ENCODE measurements at places on chromosomes 6 and 20.

DNA sequence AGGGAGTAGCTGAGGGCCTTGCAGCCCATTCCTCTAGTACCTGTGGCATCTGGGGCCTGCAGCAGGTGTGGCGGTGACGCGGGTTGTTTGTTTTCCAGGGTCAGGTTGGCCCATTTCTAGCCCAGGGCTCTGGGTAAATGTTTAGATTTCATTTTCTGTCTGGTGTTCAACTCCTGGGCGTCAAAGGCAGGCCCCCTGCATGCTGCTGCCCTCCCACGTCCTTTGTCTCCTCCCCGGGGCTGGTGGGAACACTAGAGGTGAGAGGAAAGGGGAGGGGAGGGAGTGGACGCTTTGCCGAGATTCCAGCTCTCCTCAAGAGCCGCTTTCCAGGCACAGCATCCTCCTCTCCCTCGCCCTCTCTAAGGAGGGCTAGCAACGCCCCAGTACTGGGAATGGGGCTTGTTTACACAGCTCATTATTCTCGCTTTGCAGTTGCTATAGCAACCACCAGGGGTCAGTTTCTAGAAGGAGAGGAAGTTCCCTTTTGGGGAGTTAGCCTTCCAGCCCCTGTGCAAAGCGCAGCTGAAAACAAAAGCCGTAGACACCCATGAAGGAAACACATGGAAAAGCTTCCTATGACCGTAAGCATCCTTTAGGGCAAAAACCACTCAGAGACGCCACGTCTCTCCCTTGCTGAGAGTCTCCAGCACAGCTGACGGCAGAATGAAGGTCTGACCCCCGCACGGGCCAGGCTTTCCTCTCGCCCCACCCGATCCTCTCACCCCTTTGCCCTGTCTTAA, 170.6 kb downstream of the LY86 start:
- DNase-seq: no peak

DNA sequence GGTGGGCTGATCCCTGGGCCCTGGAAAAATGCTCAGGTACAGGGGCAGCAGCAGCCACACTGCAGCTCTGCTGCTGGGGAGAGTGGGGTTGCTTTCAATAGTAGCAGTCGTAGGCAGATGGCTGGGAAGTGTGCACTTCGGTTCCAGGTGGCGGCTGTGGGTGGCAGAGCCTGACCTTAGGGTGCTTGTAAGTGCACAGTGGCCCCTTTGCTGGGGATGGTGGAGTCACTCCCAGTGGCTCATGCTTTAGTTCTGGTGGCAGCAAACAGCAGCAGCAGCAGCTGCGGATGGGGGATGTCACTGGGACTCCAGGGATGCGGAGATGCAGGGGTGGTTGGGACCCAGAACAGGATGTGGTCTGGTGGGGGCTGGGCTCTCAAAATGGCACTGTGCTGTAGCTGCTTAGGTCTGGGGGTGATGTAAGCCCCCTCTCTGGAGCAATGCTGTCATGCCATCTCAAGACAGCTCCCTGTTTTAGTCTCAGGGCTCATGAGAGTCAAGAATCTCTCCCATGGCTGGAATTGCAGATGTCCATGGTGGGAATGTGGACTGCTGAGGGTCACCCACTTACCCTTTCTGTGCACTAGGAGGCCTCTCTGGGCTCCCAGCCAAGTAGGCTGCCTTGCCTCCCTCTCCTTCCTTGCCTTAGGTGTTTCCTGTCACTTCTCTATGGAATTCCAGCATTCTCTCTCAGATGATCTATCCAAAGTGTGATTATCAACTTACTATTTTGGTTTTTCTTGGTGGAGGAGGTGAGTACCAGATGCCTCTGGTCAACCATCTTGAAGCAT, 146.7 kb upstream of the SLC22A23 start:
- DNase-seq: no peak

GRCh38 chr20:18692447-18692846, 104.6 kb downstream of the DTD1 start:
- no peak for DNase-seq

DNA sequence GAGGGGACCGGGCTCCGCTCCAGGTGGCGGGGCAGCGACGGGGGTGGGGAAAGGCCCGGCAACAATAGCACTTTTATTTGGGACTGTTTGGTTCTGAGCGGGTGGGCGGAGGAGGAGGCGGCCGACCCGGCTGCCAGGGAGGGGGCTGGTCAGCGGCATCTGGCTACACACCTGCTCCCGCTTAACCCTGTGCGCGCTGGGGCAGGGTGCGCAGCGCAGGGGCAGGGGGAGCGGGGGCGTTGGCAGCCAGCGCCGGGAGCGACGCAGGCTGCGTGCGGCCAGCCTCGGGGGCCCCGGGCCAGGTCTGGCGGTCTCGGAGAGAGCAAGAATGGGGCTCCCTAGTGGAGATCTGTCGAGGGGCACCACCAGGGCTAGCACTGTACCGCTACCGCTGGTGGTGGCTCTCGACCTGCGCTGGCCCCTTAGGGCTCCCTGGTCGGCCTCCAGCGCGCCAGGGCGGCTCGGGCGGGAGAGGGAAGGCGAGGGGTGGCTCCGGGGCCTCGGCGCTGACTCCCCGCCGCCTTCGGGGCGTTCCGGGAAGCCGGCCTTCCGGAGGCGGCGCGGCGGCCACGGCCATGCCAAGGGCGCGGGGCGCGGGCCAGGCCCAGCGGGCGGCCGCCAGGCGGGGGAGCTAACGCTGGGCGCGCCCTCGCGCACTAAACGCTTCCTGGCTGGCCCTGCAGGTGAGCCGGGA, 92.4 kb downstream of the NCR2 start:
- DNase-seq: peak; percentile 22

DNA sequence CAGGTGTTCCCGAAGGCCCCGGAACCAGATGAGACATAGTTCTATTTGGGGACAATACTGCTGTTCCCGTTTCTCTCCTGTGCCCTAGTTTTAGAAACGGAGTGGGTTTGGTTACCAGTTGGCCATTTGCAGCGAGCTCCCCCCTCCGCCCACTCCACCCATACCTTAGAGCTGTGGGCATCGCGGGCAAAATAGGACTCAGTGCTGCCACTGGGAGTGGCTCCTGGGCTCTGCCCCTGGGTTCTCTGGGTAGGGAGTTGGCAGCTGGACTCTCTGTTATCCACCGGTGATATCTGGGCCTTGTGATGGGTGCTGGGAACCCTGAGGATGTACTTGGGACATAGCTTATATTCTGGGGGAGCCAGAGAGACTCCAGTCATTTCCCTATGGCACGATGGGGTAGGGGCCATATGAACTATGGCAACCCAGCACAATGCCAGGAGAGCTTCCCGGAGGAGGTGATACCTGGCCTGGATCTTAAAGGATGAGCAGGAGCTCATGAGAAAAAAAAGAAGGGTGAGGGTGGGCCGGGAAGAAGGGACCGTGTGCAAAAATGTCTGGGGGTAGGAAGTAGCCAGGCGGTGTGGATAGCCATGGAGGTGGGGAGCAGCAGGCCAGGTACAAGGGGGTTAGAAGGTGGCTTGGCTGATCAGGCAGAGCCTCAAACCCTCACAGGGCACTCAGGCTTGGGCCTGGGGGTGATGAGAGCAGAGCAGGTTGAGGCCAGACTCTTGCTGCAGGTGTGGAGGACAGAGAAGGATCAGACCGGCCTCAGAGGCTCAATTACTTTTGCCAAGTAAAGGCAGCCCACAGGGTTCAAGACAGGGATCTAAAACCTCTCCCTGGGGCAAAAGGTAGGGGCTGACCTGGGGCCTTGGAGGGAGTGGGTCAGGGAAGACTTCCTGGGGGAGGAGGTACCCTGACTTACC, 9.6 kb downstream of the SRC start:
- no peak for DNase-seq

DNA sequence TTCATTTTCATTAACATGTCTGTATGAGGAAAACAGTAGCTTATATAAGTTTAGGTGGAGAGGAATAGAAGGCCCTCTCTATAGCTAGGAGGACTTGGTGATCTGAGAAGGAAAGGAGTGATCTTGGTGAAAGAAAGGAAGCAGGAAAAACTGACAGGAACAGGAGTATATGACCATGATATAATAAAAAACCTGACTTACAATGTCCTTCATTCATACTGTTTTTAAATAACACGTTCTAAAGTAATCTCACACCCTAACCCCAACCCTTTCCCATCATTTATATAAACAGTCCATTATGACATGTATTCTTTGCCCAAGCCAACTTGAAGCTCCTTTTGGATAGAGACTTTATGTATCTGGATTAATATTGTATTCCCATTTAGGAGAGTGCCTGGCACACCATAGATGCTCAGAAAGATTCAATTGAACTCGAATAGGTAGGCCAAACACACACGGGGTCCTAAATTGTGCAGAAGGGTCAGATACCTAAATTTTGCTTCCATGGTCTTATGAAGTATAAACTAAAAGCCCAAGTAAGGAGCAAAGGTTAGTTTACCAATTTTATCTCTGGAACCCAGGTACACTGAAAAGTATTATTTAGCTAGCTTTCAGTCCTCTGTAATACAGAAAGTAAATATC, 75.9 kb downstream of the OR2B2 start:
- DNase-seq: no peak

DNA sequence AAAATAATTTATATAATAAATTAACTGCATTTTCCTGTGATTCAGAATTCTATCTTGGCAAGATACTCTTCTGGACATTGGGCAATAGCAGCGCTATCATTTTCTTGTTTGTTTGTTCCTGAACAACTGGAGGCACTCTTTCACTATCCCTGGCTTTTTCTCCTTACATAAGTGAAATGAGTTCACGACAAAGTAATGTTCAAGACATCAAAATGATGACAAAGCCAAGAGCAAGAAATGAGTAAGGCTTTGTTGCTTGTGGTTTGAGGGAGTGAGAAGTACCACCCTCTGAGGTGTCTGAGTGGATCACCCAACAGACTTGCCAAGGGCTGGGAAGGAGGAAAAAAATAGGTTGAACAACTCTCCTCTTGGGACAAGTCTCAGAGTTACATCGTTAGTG, 466.6 kb upstream of the JAG1 start:
- DNase-seq: no peak

GRCh38 chr20:5020760-5021159, 19.4 kb upstream of the SLC23A2 start:
- no peak for DNase-seq

- DNase-seq: no peak
These were observed 60.0 kb downstream of the TTI1 start for GRCh38 chr20:37973059-37973910.

- no peak for DNase-seq
These were observed 17.3 kb upstream of the NT5E start for GRCh38 chr6:85432554-85432953.

DNA sequence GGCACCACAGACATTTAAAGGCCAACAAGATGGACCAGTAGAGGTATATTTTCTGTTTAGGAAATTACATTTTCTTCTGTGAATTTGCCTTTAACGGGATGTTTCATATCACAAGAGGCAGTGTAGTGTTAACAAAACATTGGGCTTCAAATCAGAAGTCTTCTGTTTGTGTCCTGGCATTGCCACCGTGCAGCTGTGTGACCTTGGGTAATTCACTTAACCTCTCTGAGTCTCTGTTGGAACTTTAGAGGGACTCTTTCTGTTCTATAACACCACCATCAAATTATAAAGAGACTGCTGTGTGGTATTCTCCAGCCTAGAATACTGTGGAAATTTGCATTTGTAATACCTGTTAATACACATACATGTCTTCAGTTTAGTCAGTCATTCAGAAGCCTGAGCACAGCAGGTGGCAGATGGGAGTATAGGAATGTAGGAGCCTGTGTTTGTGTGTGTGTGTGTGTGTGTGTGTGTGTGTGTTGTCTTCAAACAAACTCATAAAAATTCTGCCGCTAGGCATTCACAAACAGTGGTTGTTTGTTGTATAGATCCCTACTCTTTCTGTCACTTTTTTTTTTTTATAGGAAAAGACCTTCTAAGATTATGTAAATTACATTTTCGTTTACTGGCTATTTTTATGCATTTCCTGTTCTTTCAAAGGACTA, 22.6 kb downstream of the UST start:
- DNase-seq: no peak

- DNase-seq: no peak
These were observed 72.9 kb downstream of the TOX2 start for GRCh38 chr20:43987531-43987930.

GRCh38 chr6:35368038-35368887, 25.9 kb downstream of the PPARD start:
- no peak for DNase-seq

DNA sequence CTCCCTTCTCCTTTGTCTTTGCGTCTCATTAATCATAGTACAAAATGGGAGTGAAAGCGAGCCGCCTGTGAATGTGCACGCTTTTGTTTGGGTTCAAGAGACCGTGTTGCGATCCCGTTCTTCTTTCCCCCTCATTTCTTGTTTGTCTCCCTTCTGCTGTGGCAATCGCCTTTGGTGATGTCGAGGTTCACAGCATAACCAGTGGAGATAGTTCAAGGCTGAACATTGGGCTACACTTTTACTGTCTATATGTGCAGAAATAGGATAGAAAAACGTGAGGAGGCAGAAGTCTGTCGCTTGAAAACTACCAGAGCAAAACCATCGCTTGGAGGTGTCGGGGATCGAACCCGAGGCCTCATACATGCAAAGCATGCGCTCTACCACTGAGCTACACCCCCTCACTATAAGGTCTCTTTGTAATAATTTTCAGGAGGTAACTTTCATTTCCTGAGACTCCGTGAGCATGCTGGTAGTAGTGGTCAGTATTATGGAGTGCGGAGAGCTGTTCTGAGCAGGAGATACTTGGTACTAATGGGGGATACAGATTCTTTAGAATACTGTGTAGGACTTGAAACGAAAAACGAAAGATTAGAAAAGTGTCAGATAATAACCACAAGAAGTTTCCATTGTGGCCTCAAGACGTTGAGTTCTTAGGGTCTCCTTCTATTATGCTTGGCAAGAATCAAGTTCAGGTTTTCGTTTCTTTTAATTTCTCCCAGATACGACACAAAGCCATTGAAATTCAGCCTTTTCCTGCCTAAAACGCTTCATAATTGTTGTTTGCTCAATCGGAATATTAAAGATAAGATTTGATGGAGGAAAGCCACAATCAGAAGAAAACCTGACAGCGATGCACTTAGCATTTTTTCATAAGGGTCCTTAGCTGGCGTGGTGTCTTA, 106.6 kb downstream of the TRIM27 start:
- DNase-seq: no peak

GRCh38 chr6:87747646-87748045, 45.6 kb upstream of the AKIRIN2 start:
- DNase-seq: no peak

DNA sequence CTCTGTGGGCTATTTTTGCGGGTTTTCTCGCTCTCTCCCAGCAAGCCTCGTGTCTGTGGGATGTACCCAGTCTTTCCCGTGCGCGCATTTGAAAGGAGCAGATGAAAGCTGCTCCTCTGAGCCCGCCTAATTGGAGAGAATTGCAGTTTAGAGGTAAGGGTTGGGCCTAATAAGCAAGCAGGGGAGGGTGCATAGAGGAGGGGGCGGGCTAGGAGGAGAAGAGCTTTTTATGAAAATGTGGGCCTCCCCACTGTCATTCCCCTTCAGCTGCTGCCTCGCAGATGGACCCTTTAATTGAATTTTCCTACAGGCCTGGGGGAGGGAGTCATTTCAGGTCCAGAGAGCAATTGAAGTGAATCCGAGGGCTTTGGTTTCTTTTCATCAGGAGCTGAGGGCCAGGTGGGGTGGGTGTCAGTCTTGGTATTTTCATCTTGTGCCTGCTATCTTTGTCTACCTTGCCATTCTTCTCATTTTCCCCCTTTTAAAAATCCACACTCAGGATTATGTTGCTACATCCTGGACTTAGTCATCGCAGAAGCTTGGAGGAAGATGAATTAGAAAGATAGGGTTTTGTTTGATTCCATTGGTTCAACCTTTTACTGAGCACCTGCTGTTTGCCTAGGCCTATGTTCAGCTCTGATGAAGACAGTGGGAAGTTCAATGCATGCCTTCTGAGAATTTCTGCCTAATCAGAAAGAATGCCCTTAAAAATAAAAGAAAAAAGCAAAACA, 423.4 kb downstream of the CD83 start:
- DNase-seq: no peak

GRCh38 chr20:47480705-47481104, 21.0 kb upstream of the NCOA3 start:
- no peak for DNase-seq

Measured in anterior cingulate cortex (tissue), 58 donors.